ENCODE measurements at places on chromosomes 13 and 19. TPM values are rescaled to one million over a fixed set of nuclear protein-coding genes. Genes with fewer than 3 reads are reported as not detected.

DNA sequence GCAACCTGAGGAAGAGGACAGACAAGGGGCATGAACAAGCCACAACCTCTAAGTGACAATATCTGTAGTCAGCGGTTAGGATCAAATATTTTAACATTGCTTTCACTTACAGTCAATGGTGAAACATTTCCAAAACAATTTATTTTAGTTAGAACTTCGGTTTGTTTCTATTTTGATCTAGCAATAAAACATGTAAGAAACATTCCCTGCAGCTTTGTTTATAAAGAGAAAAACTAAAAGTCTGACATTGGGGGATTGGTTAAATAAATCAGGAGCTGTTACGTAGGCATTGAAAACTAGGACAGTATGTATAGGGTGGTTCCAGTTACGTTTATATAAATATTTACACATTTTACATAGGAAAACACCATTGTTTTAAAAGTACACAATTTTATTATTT is 3.4 kb downstream of the URI1 start:
- H3K36me3 ChIP-seq, result no peaks in the 10 kb centered on the region
- no peak overlapping the region for H3K27ac ChIP-seq
- no peak for DNase-seq

- no peaks in the 10 kb centered on the region for H3K4me1 ChIP-seq
- no peak overlapping the region for H3K27ac ChIP-seq
- DNase-seq, result no peak
- H3K36me3 ChIP-seq, result no peaks in the 10 kb centered on the region
Observed at GRCh38 chr19:51944798-51945552, 17.7 kb downstream of the ZNF613 start.

DNA sequence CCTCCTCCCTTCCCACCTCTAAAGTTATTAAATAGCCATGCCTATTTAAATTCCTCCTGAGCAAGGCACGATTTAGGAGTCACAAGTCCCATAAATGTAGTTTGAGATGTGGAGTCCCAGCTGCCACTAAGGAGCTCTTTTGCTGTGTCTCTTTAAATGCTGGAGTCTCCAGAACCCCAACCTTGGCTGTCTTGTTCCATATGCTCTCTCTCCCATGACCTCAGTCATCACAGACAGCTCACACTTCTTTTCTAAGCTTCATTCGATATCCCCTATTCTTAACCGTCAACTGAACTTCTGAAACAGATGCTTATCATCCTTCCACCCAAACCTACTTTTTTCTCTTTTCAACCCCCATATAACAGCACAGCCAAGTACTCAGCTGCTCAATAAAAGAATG is 197.1 kb downstream of the VWA8 start:
- DNase-seq, result no peak
- no peak overlapping the region for H3K27ac ChIP-seq
- no peaks in the 10 kb centered on the region for H3K36me3 ChIP-seq
- H3K27me3 ChIP-seq, result no peaks in the 10 kb centered on the region
- no peaks in the 10 kb centered on the region for H3K4me1 ChIP-seq

DNA sequence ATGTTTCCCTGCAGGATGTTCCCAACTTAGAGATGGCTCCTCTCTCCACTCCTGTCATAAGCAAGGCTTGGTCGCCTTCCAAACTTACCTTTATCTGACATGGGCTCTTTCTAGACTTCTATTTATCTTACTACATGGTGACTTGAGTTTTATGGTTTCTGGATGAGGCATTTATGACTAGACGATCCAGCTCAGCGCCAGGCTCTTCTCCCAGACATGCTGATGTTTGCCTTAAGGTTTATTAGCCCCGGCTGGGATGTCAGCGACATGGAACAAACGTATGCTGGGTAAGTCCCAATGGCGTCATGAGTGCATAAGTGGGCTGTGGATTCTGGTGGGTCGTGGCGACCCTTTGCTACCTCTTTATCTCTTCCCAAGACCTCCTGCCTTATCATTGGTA is 39.8 kb upstream of the SLC15A1 start:
- no peak overlapping the region for H3K27ac ChIP-seq
- no peak overlapping the region for H3K4me3 ChIP-seq
- no peaks in the 10 kb centered on the region for H3K27me3 ChIP-seq
- no peaks in the 10 kb centered on the region for H3K36me3 ChIP-seq
- DNase-seq, result no peak
- H3K4me1 ChIP-seq, result no peaks in the 10 kb centered on the region

DNA sequence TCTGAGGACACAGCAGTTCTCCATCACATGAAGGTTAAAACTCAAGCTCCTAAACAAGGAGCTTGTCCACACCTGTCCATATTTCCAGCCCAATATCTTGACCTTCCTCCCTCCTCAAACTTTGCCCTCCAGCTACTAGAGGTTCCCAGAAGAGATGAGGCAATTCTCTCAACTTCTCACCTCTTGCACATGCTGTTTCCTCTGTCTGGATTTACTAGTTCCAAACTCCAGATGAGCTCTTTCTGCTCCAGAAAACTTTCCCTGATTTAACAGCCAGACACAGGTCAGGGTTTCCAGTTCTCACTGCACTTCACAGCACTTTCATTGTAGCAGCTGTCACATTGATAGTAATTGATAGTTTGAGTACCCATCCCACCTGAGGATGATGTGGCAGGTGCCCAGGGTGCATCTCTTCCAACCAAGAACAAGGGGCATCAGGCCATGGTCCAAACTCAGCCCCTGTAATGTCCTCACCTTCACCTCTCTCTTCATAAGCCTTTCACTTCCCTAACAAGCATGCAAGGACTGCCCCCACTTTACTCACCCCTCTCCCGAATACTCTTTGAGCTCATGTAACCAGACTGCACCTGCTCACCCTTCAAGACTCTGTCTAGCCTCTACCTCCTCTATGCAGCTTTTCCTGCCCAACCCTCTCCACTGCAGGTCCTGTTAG is 3.0 kb upstream of the WDFY2 start:
- H3K36me3 ChIP-seq, result no peaks in the 10 kb centered on the region
- no peak for DNase-seq
- no peak overlapping the region for H3K27ac ChIP-seq
- H3K27me3 ChIP-seq, result no peaks in the 10 kb centered on the region
- no peaks in the 10 kb centered on the region for H3K4me1 ChIP-seq
- H3K4me3 ChIP-seq, result no peak overlapping the region

GRCh38 chr13:41969072-41969471 is 8.2 kb upstream of the VWA8 start:
- no peak for DNase-seq
- H3K27ac ChIP-seq, result no peak overlapping the region
- H3K36me3 ChIP-seq, result no peaks in the 10 kb centered on the region

GRCh38 chr13:110475550-110476219 is 85.8 kb downstream of the RAB20 start:
- H3K27me3 ChIP-seq, result no peaks in the 10 kb centered on the region
- no peak overlapping the region for H3K27ac ChIP-seq
- H3K36me3 ChIP-seq, result no peaks in the 10 kb centered on the region
- DNase-seq, result no peak
- H3K4me3 ChIP-seq, result no peak overlapping the region

GRCh38 chr13:48726711-48727110 is 73.0 kb downstream of the CYSLTR2 start:
- no peaks in the 10 kb centered on the region for H3K4me1 ChIP-seq
- H3K36me3 ChIP-seq, result no peaks in the 10 kb centered on the region
- no peak overlapping the region for H3K27ac ChIP-seq
- H3K27me3 ChIP-seq, result no peaks in the 10 kb centered on the region
- no peak for DNase-seq

DNA sequence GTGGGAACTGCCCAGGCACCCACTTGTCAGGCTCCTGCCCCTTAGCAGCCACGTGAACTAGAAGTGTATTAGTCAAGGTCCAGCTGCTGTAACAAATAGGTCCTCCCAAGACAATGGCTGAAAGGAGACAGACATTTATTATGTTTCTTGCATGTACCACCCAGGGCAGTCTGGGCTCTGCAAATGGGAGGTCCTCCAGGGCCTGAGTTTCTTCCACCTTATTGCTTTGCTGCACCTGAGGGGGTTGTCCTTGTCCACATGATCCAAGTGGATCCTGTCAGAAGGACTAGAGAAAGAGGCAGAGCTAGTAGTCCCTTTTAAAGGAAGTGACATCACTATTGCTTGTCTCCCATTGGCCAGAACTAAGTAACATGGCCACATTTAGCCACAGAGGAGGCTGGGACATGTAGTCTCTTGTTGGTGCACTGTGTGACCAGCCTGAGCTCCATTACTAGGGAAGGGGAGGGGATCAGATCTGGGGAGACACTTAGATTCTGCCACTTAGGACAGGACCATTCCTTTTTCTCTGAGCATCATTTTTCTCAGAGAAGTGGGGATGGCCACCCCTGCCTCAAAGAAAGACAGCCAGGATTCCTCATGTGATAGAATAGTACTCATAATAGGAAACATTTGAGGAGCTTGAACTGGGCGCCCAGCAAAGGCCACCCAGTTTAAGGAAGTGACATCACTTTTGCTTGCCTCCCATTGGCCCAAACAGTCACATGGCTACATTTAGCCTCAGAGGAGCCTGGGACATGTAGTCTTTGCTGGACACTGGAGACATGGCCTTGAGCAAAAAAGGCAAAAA is 15.1 kb downstream of the CC2D1A start:
- no peak overlapping the region for H3K4me3 ChIP-seq
- no peaks in the 10 kb centered on the region for H3K27me3 ChIP-seq
- no peaks in the 10 kb centered on the region for H3K36me3 ChIP-seq
- no peaks in the 10 kb centered on the region for H3K4me1 ChIP-seq
- no peak for DNase-seq

DNA sequence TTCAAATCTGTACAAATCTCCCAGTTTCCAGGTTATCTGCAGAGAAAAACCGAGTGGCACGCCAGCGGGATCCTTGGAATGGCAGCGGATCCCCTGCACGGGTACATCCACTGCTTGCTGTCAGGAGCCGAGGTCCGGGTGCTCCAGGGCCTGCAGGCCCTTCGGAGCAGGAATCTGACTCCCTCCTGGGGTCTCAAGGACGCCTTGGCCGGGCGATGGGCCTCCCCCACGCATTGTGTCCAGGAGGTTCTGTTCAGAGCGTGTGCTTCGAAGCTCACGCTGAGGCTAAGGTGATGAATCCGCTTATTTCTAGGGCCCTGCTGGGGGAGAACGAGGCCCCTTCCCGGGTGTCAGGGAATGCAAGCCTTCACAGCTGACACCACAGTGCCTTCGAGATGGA is 148.9 kb downstream of the SOX1 start:
- no peaks in the 10 kb centered on the region for H3K4me1 ChIP-seq
- DNase-seq, result no peak
- no peak overlapping the region for H3K4me3 ChIP-seq
- H3K36me3 ChIP-seq, result no peaks in the 10 kb centered on the region
- no peaks in the 10 kb centered on the region for H3K27me3 ChIP-seq

GRCh38 chr19:57719424-57719823 is 8.0 kb downstream of the ZNF671 start:
- no peaks in the 10 kb centered on the region for H3K27me3 ChIP-seq
- H3K4me3 ChIP-seq, result no peak overlapping the region
- H3K36me3 ChIP-seq, result no peaks in the 10 kb centered on the region
- no peak for DNase-seq
- no peaks in the 10 kb centered on the region for H3K4me1 ChIP-seq
- no peak overlapping the region for H3K27ac ChIP-seq

DNA sequence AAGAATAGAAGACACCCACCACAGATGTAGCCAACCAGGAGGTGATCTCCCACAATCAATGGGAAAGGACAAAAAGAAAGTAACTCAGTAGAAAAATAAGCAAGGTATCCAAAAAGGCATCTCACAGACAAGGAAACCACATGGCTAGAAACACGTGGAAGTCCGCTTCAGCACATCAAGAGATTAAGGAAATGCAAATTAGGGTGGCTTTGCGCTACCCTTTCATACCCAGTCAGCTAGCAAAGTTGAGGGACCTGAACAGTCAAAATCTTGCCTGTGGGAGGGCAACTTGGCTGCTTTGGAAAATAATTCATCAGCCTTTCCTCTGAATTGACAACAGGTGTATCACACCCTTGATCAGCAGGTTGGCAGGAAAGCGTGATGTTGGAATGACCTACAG is 11.6 kb upstream of the UQCR11 start:
- no peak overlapping the region for H3K27ac ChIP-seq
- no peaks in the 10 kb centered on the region for H3K27me3 ChIP-seq
- no peaks in the 10 kb centered on the region for H3K4me1 ChIP-seq
- H3K36me3 ChIP-seq, result no peaks in the 10 kb centered on the region

GRCh38 chr19:11031421-11032070 is 57.7 kb upstream of the LDLR start:
- H3K27me3 ChIP-seq, result no peaks in the 10 kb centered on the region
- H3K4me1 ChIP-seq, result no peaks in the 10 kb centered on the region
- no peak for DNase-seq

- no peak overlapping the region for H3K4me3 ChIP-seq
- no peaks in the 10 kb centered on the region for H3K4me1 ChIP-seq
- no peaks in the 10 kb centered on the region for H3K36me3 ChIP-seq
- no peak for DNase-seq
- H3K27me3 ChIP-seq, result no peaks in the 10 kb centered on the region
Observed at GRCh38 chr19:32813862-32814425, 55.6 kb downstream of the SLC7A9 start.

- H3K4me3 ChIP-seq, result no peak overlapping the region
- no peak overlapping the region for H3K27ac ChIP-seq
- DNase-seq, result no peak
- no peaks in the 10 kb centered on the region for H3K27me3 ChIP-seq
Observed at GRCh38 chr13:73274147-73274546, 215.3 kb downstream of the KLF5 start.

DNA sequence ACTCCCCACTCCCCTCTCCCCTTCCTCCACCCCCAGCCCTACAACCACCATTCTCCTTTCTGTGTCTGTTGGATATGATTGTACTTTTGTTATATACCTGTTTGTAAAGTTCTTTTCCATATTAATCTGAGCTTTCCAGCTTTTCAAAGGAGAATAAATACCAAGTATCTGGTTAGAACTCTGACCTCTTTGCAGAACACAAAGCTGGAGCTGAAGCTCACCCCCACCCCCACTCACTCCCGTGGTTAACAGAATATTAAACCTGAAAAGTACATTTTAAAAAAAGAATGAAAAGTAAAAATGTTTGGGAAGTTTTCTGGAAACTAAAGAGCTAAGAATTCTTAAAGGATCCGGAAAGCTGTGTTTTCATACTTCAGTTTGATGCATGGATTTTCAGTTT is 155.2 kb upstream of the RNF113B start:
- no peak for DNase-seq
- H3K27ac ChIP-seq, result no peak overlapping the region
- no peak overlapping the region for H3K4me3 ChIP-seq
- no peaks in the 10 kb centered on the region for H3K36me3 ChIP-seq

The VSTM2B gene
- total RNA-seq, result not detected

The PRTN3 gene
- total RNA-seq, result 1.5 TPM

The RNASEH2A gene
- 44.9 TPM for total RNA-seq

The COG3 gene
- 13.6 TPM for total RNA-seq
